Midbrain (tissue), 1 donor: ENCODE measurements at places on chromosomes 13 and 19.

- no peak for DNase-seq
Observed at GRCh38 chr13:48818495-48819356, 157.0 kb upstream of the FNDC3A start.

DNA sequence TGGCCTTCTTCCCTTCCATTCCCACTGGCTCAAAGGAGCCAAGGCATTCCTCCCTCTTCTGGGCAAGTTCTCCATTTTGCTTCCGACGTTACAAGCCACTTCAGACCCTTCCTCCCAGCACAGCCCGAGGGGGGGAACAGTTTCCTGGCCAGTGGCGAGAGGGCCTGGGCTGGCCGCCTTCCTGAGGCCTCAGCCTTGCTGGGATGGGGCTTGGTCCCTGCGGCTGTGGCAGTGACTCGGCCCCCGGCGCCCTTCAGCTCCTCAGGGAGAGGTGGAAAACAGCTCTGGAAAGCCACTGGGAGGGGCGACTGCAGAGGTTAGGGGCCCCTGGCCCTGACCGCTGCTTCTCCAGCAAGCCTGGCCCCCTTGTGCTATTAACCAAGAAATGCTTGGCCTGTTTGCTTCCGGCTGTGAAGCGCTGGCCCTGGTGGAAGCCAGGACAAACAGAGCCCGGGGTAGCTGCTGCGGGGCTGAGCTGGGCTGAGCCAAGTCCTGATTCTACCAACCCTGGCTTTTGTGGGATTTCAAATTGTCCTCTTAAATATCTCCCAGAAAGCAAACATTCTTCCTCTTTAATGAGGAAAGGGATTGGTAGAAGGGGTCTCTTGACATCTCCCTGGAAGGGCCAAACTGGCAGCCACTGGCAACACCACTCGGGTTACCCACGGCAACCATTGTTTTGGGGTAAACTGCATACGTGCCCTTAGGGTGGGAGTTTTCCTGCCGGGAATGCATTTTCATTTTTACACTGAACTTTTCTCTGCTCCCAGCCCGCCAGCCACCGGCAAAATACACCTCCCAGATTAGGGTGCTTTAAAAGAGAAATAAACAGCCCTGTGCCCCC is 38.7 kb downstream of the C13orf46 start:
- no peak for DNase-seq

GRCh38 chr19:38665219-38665931 is 17.9 kb downstream of the ACTN4 start:
- DNase-seq: no peak

GRCh38 chr13:22428188-22428828 is 752.5 kb upstream of the SGCG start:
- DNase-seq: no peak
